ENCODE measurements at places on chromosomes 1 and 21. TPM values are rescaled to one million over a fixed set of nuclear protein-coding genes. Genes with fewer than 3 reads are reported as not detected.

- DNase-seq: no peak
These were observed 484.1 kb upstream of the USP24 start for GRCh38 chr1:55699228-55699627.

The EPHA8 gene
- not detected for total RNA-seq

DNA sequence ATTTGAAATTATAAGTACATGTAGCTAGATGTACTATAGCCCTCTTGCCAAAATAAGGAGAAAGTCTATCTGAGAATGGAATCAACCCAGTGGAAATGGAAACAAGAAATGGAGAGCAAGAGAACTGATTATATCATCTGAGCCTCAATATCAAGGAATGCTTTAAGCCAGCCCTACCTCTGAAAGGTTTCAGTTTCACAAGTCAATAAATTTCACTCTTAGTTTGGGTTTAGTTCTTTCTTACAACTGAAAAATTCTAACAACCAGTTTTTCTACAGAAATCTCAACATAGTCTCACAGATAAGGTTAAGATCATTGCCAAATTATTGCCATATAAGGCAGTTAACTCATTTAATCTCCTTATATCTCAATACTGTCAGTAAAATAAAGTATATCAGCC lies 80.0 kb downstream of the EPS15 start:
- DNase-seq: no peak

DNA sequence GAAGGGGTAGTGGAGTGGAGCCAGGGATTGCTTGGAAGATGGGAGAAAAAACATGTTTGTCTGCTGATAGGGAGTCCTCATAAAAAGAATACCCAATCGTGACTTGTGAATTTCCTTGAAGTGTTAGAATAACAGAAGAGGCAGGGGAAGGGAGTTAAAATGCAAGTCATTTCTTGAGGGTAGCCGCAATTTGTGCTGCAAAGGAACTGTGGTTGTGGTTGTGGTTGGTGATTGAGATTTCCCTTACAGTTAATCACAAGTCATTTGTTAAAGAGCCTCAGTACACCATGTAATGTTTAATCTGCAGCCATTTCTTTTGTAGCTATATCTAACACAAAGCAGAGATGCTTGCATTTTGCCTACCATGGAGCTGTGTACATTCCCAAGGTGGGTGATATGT lies 38.5 kb upstream of the EGLN1 start:
- DNase-seq: peak; percentile 80

The SFT2D2 gene
- 49.0 TPM for total RNA-seq

The HIVEP3 gene
- total RNA-seq: 4.2 TPM

GRCh38 chr1:106926803-106927582 lies 129.5 kb upstream of the PRMT6 start:
- DNase-seq: no peak

The TNFSF4 gene
- total RNA-seq: 14.6 TPM

GRCh38 chr1:41830726-41831125 lies 88.0 kb downstream of the HIVEP3 start:
- no peak for DNase-seq

The NADK gene
- total RNA-seq: 44.7 TPM

The KRTAP19-1 gene
- not detected for total RNA-seq

- no peak for DNase-seq
These were observed 402.7 kb downstream of the DISC1 start for GRCh38 chr1:232029315-232029714.

The MCOLN2 gene
- 9.6 TPM for total RNA-seq

- DNase-seq: no peak
These were observed 40.2 kb upstream of the PRDX6 start for GRCh38 chr1:173436841-173437428.

GRCh38 chr1:209619696-209620486 lies 32.3 kb downstream of the LAMB3 start:
- DNase-seq: no peak

- DNase-seq: no peak
These were observed 468.2 kb downstream of the NUF2 start for GRCh38 chr1:163789911-163790310.

The CD101 gene
- total RNA-seq: 1.2 TPM

The FASLG gene
- not detected for total RNA-seq

The EDARADD gene
- total RNA-seq: 1.2 TPM

DNA sequence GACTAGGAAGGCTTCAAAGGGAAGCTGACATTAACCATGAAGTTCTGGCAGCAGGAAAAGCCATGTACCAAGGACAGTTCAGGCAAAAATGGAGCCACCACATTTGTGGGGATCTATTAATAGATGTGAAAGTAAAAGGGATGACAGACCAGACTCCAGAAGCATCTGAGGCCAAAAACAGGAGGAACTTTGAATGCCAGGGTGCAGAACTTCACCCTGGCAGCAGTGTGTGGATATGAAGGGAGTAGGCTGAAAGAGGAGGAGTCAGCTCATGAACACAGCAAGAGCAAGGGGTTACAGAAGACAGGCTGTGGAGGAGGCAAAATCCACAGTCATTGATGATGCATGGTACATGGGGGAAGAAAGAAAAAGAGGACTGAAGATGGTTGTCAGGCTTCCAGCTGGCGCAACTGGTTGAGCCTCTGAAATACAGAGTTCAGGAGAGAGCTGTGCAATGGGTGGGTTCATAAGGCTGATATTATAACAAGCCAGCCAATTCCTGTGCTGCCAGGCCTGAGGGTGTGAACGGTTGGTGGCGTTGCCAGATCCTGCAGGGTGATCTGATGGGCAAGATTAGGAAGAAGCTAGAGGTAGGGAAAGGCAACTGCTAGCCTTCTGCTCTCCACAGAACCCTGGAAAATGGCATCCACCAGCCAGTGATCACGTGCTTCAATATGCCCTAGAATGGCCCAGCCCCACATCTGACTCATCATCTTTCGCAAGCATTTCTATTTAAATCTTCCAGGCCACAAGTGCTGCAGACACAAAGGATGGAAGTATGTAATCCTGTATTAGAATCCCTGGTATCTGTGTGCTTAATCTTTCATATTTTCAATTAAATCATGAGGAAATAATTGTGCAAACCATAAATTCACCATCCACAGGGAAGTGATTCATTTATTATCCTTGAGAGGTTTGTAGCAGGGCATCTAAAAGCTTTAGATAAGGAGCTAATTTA lies 81.9 kb downstream of the SLC25A24 start:
- DNase-seq: peak; percentile 81

DNA sequence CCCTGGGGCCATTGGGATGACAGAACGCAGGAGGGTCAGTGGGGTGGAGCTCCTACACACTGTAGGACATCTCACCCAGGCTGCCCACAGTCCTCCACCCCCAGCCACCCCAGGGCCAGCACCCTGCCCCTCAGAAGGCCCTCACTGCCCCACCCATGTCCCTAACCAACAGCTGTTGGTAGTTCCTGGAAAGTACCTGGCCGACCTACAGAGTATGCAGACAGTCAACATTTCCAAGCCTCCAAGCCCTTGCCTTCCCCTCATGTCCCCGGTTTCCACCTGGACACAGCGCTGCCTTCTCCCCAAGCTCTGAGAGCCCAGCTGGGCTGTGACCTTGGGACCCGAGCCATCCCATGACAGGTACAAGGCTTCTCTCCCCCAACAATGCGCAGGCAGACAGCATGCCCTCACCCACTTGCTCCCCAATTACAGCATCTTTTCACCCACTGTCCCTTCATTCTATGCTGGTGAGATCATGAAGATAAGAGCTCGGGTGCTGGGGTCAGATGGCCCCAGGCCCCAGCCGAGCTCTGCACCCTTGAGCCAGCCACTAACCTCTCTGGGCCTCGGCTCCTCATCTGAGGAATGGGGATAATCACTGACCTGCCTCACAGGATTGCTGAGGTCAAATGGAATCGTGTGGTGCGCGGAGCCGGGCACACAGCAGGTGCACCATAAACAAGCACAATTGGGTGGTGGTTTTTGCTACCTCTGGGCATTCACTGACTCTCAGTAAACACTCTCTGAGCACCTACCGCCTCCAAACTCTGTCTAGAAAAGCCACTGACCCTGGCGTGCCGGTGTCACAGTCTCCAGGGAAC lies 11.2 kb downstream of the LAPTM5 start:
- DNase-seq: no peak

DNA sequence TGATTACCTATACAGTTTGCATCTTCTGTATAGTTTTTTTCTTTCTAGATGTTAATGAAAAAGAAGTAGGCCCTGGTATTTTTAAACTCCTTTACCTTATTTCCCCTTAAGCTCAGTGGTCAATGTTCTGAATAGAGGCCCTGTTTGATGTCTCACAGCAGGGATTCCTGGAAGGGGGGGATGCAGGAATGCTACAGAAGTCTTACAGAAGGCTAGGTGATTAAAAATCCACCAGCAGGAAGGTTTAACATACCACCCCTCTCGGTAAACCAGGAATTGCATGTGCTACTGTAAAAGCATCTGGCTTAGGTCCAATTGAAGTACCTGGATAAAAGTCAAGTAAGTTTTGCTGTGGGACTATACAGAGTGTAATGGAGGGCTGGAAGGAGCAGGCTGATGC lies 78.3 kb downstream of the NOS1AP start:
- no peak for DNase-seq

The KLF17 gene
- 0.37 TPM for total RNA-seq

DNA sequence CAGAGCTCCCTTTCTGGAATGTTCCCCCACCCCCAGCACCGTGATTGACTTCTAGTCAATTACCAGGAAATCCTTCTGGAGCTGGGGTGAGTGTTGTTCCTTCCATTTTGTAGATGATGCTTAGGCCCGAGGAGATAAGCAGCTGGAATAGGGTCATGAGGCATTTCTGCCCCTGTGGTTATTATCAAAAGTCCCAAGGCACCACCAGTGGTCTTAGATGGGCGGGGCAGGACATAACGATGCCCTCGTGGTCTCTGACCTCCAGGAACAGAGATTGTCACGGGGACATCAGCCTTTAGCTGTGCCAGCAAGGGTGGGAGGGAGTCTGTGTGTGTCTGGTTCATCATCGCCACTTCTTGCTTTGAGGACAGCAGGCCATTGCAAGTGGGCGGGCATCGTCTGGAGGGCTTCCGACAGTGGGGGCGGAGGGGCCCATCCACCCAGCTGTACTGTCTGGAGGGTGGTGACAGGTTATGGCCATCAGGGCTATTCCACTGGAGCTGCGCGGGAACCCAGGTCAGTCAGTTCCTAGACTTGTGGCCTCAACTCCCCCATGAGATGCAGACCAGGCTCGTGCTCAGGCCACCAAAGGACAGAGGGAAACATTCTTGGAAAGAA lies 22.6 kb downstream of the TNFRSF8 start:
- no peak for DNase-seq

GRCh38 chr1:241640867-241641622 lies 876 bp upstream of the CHML start:
- DNase-seq: peak; percentile 11

GRCh38 chr1:84961316-84961715 lies 35.6 kb downstream of the MCOLN2 start:
- DNase-seq: no peak

The CCDC190 gene
- total RNA-seq: 1.7 TPM

DNA sequence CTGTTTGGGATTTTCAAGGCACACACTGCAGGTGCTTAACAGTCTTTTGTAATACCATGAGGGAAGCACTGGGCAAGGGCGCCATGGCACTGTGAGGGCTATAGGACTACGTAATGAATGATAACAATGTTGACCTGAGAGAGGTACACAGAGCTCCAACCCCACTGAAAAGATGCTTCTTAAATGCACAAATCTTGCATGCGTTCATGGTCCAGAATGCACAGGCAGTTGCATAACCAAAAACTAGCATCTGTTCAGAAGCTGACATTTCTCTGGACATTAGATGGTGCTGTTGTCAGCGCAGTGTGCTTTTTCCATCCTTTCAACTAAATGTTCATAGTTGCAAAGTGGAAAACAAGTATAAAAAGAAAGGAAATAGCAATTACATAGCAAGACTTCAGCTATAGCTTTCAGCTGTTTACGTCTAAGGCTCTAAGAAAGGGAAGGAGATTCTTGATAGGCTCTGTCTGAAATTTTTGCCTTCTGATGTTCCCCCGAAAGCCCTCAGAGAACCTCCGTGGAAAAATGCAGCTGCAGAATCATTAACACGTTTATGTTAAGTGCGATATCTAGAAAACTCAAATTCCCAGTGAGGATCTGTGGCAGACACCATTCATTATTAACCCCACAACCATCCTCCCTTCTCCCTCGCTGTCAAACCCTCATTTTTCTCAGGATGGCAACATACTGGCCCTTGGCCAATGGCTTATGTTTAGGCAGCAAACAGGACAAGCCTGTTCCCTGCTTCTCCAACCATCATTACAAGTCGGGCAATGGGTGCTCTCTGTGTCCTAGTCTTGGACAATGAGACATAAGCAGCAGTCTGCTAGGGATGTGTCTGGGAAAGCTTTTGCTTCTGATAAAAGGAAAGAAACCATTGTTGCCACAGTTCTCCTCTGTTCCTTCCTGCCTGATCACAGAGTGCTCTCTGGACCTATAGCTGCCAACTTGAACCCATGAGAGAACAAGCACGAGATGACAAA lies 8.2 kb upstream of the TARBP1 start:
- peak; percentile 68 for DNase-seq

GRCh38 chr1:156862584-156862983 lies 1.9 kb downstream of the NTRK1 start:
- DNase-seq: no peak

DNA sequence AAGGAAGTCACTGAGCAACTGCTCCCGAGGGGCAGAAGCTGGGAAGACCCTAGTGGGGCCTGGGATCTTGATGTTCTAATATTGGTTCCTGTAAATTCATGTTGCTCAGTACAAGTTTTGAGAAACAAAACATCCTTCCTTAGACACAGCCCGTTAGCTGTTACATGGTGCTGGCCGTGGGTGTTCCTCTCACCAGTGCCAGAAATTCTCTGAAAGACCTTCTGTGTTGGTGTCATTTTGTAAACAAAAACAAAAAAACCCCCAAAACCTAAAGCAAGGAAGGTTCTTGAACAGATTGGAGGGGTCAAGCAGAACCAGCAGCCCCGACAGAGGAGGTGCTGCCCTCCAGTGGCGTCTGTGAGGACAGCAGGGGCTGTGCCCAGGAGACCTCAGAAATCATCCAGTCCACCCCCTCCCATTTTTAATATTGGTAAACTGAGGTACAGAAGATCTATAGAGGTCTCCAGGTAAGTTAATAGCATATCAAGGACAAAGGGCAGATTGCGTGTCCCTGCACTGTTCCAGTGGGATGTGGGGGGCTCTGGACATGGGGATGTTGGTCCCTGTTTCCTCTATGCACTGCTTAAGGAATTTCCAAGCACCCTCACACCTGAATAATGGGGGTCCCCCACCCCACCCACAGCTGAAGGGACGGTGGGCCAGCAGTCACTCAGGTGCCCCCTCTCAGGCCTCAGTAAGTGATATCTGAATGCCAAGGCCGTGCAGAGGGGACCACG lies 38.2 kb downstream of the SLC2A7 start:
- peak; percentile 49 for DNase-seq

Measured in M059J (cell line).